ENCODE measurements at places on chromosomes 13 and 19. TPM values are rescaled to one million over a fixed set of nuclear protein-coding genes. Genes with fewer than 3 reads are reported as not detected.

GRCh38 chr19:50556282-50557008 lies 11.8 kb downstream of the LRRC4B start:
- peak; percentile 52 for DNase-seq

DNA sequence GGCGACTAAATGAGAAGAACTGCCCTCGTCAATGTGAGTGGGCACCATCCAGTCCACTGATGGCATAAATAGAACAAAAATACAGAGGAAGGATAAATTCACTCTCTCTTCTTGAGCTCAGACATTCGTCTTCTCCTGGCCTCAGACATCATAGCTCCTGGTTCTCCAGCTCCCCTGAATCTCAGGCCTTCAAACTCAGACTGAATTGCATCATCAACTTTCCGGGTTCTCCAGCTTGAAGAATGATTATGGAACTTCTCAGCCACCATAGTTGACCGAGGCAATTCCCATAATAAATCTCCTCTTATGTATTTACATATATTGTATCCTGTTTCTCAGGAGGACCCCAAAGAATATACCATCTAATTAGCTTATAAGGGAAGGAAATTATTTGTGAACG lies 55.0 kb upstream of the FNDC3A start:
- no peak for DNase-seq

DNA sequence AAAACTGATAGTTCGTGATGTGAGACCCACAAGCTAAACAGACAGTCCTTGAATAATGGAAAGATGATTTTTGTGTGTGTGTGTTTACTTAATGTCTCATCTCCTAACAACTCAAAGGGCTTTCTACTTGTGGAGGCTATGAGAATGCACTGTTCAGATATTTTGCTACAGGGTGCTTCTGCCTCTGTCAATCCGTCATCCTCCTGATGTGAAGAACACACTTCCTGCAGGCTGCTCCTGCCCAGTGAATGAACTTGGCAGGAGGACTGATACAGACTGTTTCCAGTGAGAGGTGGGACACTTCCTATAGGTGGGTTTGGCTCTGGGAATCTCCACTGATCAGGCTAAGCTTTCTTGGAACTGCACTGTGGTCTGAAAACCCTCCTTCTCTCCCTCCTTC lies 168.4 kb upstream of the STARD13 start:
- no peak for DNase-seq

- no peak for DNase-seq
Observed at GRCh38 chr13:28458608-28459007, 36.3 kb downstream of the FLT1 start.

GARIN5A gene
- 2.7 TPM for total RNA-seq

PROSER3 gene
- 37.3 TPM for total RNA-seq

DNA sequence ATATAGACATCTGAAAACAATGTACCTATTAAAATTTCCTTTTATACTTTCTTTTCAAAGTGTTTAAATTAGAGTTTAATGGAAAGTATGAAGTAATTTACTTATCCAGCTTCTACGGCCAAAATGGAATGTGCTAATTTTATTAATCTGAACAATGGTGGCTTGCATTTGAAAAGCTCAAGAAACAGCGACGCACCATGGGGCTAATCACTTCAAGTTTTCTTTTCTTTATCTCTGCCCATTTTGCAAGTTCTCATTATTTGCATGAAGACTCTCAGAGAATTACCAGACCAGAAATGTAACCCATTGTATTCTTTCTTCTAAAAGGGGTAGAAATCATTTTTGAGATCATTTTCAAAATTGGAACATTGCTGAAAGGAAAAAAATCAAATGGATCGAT lies 204.0 kb upstream of the STARD13 start:
- no peak for DNase-seq

PLEKHA4 gene
- 10.1 TPM for total RNA-seq

GRCh38 chr19:4636151-4636717 lies 3.1 kb upstream of the TNFAIP8L1 start:
- peak; percentile 49 for DNase-seq

- no peak for DNase-seq
Observed at GRCh38 chr19:38719761-38720558, 24.3 kb downstream of the CAPN12 start.

GPR12 gene
- not detected for total RNA-seq

CKM gene
- total RNA-seq: not detected

DNA sequence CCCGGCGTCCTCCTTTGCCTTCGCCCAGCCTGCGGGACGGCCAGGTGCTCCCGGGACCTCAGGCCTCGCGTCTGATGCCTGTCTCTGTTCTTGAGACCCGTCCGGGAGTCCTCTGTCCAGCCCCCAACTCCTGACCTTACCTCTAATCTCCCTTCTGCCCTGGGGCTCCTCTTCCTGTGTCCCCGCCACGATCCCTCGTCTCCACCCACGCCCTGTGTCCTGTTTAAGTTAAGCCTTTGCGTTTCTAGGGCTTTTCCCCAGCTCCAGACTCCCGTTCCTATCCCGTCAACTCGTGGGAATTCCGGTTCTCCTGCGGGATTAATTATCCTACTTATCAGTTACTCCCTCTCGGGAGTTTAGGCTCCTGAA lies 686 bp downstream of the LENG8 start:
- no peak for DNase-seq

MIDN gene
- total RNA-seq: 96.9 TPM

- DNase-seq: peak; percentile 83
Observed at GRCh38 chr19:6674868-6675305, 4.9 kb upstream of the TNFSF14 start.

CLEC17A gene
- not detected for total RNA-seq

OLFM2 gene
- total RNA-seq: not detected

DNA sequence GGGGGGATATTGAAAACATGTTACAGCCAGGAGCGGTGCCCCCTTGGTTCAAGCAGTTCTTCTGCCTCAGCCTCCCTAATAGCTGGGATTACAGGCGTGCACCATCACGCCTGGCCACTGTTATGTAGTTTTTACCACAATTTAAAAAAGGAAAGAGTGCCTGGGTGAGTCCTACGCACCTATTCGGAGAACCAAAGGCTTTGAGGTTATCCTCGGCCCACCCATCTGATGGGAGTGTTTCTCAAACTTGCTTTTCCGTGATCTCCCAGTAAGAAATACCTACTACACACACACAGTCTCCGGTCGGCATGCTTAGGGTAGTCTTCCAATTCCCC lies 4.2 kb upstream of the GP6 start:
- DNase-seq: no peak

TIMM29 gene
- total RNA-seq: 18.3 TPM

EDDM13 gene
- not detected for total RNA-seq

DNA sequence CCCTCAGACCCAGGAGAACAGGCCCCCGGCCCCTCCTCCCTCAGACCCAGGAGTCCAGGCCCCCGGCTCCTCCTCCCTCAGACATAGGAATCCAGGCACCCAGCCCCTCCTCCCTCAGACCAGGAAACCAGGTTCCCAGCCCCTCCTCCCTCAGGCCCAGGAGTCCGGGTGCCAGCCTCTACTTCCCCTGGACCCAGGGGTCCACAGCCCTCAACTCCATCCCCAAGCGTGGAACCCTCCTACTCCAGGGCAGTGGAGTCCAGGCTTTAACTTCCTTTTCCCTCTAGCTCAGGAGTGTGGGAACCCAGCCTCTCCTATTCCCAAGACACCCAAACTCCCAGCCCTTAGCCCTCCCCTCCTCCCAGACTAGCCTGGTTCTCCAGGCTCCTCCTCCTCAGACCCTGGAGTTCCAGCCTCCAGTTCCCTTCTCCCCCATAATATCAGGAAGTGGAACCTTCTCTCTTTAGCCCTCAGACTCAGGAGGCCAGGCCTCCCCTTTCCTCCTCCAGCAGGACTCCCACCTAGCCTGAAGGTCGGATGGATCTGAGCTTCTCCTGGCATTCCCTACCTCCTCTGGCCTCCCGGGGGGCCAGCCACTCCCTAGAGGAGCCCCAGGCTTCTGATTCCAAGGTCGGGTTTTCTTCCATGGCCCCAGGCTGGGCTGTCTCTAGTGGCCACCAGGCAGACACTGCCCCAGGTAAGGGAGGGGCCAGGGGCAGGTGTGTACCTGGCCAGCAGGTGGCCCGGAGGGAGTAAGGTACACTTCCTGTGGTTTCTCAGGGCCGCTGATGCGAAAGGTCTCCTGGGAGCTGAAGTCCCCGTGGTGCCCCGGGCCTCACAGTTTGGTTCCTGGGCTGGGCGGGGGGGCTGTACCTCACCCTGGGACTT lies at the start of gene TMC4:
Gene TMC4 (minus strand): TSS at position 690 of the 888 bp plus-strand sequence. CDS start 43 bp downstream, at position 647.
- peak; percentile 76 for DNase-seq

ZNF677 gene
- not detected for total RNA-seq

- DNase-seq: no peak
Observed at GRCh38 chr13:32039528-32039927, 8.0 kb downstream of the FRY start.

DNA sequence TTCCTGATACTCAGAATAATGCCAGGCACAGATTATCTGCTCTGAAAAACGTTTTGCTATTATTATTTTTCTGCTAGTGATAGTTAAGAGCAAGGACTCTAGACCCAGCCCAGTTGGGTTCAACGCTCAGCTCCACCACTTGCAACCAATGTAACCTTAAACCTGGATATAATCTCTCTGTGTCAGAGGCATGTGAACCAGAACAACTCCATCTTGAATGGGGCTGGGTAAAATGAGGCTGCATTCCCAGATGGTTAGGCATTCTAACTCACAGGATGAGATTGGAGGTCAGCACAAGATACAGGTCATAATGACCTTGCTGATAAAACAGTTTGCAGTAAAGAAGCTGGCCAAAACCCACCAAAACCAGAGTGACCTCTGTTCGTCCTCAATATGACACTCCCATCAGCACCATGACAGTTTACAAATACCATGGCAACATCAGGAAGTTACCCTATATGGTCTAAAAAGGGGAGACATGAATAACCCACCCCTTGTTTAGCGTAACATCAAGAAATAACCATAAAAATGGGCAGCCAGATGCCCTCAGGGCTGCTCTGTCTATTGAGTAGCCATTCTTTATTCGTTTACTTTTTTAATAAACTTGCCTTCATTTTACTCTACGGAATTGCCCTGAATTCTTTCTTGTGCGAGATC lies 13.6 kb downstream of the FAM187B start:
- no peak for DNase-seq

DNA sequence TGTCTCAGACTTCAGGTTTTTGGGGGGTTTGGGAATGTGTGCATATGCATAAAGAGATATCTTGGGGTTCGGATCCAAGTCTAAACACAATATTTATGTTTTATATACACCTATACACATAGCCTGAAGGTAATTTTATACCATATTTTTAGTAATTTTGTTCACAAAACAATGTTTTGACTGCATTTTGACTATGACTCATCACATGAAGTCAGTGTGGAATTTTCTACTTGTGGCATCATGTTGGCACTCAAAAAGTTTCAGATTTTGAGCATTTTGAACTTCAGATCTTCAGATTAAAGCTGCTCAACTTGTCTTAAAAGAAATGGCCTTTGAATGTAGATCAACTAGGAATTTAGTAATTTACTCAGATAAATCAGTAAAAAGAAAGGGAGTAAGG lies 712.9 kb upstream of the GPC6 start:
- peak; percentile 14 for DNase-seq

RHPN2 gene
- 5.5 TPM for total RNA-seq

DNA sequence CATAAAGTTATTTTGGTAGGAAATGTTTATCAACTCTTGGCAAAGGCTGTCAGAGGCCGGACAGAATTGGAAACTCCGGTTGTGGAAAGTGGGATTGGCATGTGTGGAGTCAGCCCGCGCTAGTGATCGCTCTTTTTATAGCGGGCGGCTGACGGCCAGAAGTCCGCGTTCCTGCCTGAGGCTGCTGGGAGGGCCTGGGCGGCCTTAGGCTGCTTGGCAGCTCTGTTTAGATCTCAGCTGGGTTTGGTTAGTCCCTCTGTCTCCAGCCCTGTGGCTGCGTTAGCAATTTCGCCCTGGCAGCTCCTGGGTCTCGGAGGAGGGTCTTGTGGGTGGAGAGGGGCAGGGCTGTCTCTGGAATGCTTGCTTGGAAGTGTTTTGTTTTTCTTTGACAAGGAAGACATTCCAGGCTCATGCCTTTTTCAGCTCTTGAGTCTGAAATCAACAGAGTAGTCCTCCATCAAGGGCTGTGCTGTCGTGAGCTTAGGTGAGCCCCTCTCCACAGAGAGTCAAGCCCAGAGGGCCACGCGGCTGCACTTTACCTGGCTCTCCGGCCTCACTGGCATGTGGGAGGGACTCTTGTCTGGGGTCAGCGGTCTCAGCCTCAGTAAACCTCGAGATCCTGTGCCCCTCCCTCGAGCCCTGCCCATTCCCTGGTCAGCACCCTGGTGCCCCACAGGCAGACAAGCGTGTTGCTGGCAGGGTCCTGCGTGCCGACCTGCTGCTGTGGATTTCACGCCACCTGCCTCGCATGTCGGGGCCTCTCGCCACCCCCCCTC lies 22.5 kb downstream of the DOT1L start:
- no peak for DNase-seq

DNA sequence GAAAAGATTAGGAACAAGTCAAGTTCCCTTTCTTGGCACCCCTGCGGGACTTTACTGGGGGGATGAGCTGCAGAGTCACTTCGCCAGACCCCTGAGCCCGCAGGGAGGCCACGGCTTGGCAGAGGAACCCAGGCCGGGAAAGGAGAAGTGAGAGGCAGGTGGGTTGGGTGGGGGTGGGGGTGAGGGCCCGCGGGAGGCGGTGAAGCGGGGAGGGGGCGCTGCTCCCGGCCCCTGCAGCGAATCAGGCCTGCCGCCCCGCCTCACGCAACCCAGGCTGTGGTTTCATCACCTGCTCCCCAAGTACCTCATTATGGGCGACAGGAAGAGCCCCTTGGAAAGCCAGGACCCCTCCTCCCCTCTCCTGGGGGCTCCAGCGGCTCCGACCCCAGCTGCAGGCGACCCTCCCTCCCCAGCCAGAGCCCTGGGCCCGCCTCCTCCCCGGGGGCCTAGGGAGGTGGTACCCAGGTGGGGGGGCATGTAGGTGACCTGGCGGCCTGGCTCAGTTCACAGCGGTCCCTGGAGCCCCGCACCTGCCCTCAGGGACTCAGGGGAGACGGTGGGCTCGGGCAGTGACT lies 9.5 kb downstream of the MEF2B start:
- no peak for DNase-seq

DNA sequence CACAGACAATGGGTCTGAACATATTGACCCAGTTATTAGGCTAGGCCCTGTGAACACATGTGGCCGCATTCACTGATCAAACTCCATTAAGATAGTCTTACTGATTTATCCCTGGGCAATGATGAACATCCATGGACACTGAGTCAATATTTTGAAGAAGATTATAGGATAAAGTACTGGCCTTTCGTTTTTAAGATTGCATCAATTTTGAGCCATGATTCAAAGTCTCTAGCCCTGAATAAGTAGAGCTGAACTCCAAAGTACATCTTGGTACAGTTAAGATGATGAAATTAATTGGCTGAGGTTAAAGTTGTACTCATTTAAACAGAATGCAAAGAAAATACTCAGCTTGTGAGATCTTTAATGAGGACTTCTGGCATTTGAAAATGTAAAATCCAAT lies 1581.9 kb downstream of the EFNB2 start:
- DNase-seq: peak; percentile 66

DNA sequence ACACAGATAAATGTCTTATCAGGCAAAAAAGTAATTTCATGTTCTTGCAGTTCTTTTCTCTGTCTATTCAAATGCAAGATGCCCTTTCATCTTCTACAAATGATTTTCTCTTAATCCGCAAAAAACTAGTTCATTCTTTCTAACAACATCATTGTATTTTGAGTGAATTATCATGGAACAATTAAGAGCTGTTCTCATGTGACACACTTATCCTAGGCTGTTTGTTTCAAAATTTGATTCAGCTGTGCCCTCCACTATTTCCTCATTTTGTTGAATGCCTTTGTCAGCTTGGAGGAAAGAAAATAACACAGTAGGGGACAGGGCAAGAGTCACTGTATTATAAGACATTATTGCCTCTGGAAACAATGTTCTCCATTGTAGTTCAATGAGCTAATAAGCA lies 396.9 kb downstream of the KCTD12 start:
- no peak for DNase-seq
